ENCODE measurements at places on chromosomes 2 and 18. TPM values are rescaled to one million over a fixed set of nuclear protein-coding genes. Genes with fewer than 3 reads are reported as not detected.

CD226 gene
- total RNA-seq = 0.99 TPM

PTPN18 gene
- total RNA-seq = 25.8 TPM

LIMS3 gene
- 6.1 TPM for total RNA-seq

ARHGEF33 gene
- 0.25 TPM for total RNA-seq

- no peak for DNase-seq
Measured at GRCh38 chr2:140465301-140465700, 1665.5 kb downstream of the LRP1B start.
